ENCODE measurements at places on chromosomes 7 and 10.

GRCh38 chr7:3157566-3158287 lies 114.1 kb upstream of the CARD11 start:
- no peak for DNase-seq

DNA sequence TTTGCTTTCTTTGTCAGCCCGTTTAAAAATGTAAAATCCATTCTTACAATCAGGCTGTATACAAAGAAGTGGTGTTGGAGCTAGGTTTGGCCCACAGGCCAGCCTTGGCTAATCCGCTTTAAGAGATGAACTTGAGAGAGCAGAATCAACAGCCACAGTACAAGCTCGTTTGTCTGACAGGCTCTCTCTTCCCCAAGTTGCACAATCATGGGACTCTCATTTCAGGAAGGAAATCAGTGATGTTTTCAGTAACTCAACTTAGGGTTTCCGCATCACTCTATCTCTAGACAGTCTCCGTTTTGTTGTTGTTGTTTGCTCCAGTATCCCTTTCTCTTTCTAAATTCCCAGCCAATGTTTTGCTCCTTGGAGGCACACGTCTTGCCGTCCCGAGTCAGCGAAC lies 582.0 kb upstream of the MKI67 start:
- no peak for DNase-seq

DNA sequence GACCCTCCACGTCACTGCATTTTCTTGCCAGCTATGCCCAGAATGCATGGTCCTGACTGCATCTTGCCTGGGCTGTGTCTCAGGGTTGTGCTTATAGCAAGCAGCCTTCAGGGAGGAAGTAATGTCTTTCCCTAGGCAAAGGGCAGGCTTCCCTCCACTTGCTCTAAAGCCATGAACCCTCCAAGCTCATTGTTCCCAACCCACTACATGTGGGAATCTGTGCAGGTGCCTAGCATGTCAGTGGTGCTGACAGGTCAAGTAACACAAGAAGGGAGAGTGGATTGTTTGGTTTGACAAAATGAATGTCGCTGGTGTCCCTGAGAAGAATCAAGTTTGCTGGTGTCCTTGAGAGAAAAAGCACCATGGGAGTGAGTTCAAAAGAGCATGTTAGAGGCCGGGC lies 53.9 kb upstream of the UCN3 start:
- DNase-seq: no peak

- DNase-seq: peak; percentile 74
Measured at GRCh38 chr7:102125127-102125596, 161.5 kb upstream of the SH2B2 start.

DNA sequence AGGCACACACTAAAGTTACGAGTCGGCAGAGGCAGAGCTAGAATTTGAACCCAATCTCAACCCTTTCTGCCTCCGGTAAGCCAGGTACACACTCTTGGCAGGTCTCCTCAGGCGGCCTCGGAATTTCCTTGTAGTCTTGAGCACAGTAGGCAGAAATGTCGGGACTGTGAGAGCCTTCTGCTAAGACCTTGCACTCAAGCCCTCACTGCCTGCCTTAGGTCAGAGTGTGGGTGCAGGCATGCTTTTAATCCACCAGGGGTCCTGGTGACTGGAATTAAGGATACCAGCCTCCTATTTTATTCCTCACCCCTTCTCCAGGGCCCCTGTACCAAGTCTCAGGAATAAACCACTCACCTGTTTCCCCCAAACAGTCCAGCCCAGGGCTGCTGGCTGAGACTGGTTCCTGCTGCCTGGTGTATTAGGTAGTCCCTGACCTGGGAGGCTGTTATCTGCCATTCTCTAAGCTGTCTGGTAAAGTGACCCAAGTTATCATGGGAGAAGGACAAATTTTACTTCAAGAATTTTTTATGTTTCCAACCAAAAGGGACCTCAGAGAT lies 855 bp downstream of the ATP6V1F start:
- peak; percentile 50 for DNase-seq

DNA sequence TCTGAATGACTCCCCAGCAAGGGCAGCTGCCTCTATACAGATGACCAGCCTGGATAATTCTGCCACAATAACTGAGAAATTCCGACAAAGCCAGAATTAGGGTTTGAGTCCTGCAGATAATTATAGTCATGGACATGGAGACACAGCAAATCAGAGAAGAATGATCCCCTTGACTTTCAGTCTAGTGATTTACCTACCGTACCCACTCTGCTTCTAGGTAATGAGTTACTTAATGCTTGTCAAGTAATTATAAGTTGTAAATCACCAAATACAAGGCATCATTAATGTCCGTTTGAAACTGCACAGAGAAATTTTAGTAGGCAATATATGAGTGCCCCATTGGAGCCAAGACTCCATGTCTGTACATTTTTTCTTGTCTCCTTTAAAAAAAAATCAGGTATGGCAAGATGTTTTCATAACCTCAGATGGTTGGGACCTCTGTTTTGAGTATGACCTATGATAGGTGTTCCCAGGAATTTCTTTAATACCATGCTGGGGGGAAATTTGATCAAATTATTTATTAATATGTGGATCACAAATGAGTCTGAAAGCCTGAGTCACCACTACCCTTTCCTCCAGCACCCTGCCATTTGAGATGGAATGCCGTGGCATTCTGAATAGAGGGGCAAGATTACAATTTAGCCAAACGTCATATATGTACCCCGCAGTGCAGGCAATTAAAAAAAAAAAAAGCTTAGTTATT lies 5.5 kb upstream of the ARID5B start:
- DNase-seq: no peak

GRCh38 chr10:120052964-120053702 lies 160.6 kb downstream of the SEC23IP start:
- DNase-seq: no peak

GRCh38 chr10:72612203-72612826 lies 13.6 kb downstream of the MICU1 start:
- no peak for DNase-seq

DNA sequence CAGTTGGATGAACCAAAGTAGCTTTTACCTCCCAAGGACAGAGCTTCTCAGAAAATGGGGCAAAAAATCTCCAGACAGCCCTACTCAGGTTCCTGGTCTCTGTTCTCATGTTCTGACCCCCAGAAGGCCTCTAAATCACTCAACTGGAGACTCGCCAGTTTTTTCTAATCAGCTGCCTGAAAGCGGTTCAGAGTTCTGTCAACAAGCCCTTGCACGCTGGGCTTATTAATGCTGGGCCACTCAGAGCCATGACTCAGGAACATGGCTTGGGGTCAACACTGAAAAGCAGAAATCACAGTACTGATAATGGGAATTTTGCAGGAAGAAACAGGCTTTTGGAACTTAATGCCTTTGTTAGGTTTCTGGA lies 15.3 kb downstream of the ECHDC3 start:
- no peak for DNase-seq

GRCh38 chr7:95693551-95694333 lies 78.6 kb upstream of the DYNC1I1 start:
- DNase-seq: no peak

DNA sequence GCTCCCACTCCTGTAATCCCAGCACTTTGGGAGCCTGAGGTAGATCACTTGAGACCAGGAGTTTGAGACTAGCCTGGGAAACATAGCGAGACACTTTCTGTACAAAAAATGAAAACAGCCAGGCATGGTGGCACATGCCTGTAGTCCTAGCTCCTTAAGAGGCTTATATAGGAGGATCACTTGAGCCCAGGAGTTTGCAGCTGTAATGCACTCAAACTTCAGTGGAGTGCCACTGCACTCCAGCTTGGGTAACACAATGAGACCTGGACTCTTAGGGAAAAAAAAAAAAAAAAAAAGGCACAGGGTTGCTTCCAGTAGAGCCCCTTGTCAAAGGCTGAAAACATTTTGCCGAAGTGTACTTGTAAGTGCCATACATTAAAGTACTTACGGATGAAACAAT lies 195.3 kb downstream of the PHTF2 start:
- DNase-seq: no peak

DNA sequence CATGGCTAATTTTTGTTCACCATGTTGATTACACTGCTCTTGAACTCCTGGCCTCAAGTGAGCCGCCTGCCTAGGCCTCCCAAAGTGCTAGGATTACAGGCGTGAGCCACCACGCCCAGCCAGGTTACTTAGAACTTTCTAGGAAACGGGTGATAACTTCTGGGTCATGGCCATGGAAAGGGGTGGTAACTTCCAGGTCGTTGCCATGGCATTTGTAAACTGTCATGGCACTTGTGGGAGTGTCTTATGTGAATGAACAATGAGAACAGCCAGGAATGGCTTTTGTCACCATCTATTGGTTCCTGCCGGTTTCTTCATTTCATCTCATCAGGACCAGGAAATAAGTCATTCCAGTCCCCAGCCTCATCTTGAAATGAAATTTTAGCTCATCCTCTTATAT lies 120.9 kb downstream of the SLC16A9 start:
- no peak for DNase-seq

GRCh38 chr10:86060386-86061277 lies 306.0 kb downstream of the GRID1 start:
- DNase-seq: no peak

DNA sequence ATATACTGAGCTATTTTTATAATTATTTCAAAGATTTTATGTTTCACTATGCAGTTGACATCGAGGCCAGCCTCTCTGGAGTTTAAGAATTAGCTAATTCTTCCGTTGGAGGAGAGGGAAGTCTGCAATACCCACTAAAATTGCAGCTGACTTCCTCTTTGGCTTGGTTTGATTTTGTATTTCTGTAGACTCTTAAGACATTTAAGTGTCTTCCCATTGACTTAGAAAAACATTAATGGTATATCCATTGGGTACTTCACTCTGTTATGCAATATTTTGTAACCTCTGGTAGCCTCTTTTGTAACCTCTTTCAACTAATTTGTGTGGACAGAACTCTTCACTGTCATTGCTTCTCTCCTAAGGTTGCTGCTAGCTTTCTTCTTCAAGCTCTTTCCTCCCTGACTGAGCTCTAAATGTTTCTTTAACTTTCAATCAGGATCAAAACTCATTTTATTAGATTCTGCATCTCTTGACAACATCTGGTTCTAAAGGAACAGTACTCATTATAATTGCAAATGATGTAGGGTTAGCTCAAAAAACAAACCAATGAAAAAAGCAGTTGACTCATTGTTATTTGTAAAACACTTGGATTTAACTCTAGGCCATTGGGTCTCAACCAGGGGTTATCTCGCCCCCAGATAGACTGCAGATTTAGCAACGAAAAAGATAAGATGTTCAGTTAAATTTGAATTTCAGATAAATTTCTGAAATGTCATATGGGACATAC lies 1.7 kb upstream of the ANKRD22 start:
- no peak for DNase-seq

DNA sequence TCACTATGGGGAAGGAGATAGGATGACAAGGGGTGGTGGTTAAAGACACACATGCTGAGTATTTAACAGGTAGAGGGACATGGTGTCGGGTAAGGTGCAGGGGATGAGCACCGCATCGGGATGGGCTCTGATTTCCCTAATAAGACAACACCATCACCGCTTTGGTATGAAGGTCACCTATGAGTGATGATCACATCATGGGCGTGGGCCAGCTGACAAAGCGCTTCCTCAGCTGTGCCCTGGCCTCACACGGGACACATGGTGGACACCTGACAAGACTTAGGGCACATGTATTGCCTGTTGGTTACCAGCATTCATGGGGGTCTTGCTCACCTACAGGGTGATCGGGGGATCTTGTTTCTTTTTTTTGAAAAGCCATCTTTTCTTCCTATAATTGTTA lies 12.8 kb downstream of the C7orf57 start:
- DNase-seq: no peak

- DNase-seq: no peak
Measured at GRCh38 chr10:114925587-114926586, 12.1 kb upstream of the TRUB1 start.

GRCh38 chr7:47180516-47180826 lies 401.4 kb downstream of the TNS3 start:
- DNase-seq: no peak

GRCh38 chr10:71963351-71964097 lies 671 bp upstream of the CHST3 start:
- DNase-seq: peak; percentile 47

DNA sequence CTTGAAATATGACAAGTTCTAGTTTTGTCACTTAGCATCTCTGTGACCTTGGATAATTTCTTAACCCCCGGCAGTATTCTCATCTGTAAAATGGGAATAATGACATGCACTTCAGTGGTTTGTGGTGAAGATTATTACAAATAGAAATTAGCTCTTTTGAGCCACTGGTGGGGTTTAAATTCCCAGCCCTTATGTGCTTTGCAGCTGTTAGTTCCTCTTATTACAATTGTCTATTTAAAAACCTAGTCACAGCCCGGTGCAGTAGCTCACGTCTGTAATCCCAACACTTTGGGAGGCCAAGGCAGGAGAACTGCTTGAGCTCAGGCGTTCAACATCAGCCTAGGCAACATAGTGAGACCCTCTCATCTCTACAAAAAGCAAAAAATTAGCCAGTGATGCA lies 30.1 kb downstream of the CAV1 start:
- no peak for DNase-seq

DNA sequence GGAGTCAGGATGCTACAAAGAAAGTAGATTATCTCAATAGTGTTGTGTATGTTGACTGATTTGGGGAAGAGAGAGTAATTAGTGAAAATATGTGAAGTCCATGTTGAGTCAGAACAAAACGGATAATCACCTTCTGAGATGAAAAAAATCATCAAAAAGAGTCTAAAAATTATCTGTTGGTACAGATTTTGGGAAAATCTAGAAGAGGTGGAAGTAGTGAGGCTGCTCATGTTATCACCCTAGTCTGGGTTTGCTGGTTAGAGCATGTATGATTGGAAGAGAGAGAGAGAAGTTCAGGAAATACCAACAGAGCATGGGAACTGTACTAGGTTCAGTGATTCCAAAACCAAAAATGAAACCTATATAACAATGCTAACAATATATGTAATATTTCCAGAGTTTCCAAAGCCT lies 12.3 kb downstream of the RPA3 start:
- DNase-seq: no peak

DNA sequence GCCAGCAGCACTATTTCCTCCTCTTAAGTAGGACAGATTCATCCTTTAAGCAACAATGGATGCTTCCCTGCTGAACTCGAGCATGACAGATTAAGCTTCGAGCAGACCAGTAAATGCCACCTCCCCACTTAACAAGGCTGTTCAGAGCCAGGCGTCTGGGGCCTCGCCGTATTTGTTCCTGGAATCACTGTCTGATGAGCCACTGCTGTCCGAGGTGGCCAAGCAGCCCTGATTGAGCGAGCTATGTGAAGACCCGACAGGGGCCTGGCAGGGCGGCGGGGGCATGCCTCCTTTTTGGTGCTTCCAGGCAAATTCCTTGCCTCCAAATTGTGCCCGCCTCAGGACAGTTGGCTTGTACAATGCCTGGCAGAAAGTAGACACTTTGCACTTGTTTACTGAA lies 862.6 kb downstream of the NRG3 start:
- peak; percentile 22 for DNase-seq

All from WTC11 (cell line).